CD4-positive, alpha-beta T cell treated with Interferon alpha-2 for 1 hour (primary cell): ENCODE measurements at places on chromosomes 4 and X.

DNA sequence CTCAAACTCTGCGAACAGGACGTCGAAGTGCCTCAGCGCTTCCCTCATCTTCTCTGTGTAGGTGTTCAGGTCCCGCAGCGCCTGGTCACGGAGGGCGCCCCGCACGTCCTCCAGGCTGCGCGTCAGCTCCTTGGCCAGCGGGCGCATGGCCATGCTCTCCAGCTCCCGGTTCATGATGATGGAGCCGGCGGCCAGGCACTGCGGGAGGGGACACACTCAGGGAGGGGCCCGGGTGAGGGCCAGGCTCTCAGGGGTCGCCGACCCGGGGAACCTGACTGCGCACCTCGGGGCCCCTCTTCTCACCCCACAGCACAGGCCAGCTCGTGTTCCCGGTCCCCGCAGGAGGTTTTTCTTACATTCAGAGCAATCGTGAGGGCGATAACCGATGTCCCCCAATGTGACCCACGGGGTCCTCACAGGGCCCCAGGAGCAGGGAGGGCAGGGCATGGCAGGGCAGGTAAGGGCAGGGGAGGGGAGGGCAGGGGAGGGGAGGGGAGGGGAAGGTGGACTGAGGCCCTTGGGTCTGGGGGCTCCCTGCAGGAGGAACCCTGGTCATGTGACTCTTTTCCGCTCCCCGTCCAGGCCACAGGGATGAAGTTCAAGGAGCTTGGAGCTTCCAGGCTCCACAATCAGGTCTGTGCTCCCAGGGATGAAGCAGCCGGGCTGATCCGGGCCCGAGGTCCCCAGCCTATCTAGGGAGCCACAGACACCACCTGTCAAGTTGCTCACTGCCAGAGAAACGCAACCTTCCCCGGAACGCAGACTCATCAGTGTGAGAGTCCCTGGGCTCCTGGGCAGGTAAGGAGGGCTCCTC is 77.8 kb upstream of the MXD4 start:
- DNase-seq = no peak

DNA sequence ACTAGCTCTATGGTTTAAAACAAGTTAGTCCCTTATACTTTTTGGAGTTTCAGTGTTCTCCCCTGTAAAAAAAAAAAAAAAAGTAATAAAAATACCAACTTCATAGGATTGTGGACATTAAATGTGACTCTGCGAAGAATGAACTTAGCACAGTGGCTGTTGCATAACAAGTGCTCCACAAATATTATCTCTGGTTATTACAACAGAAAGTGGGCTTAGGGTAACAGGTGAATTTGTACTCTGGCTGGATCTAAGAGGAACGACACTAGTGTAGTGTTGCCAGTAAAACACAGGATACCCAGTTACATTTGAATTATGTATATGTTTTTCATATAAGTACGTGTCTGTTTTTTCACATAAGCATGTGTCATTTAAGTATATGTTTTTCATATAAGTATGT is 360.3 kb upstream of the CXorf51B start:
- DNase-seq = no peak

- no peak for DNase-seq
Measured at GRCh38 chr4:145251391-145251790, 71.0 kb upstream of the OTUD4 start.

DNA sequence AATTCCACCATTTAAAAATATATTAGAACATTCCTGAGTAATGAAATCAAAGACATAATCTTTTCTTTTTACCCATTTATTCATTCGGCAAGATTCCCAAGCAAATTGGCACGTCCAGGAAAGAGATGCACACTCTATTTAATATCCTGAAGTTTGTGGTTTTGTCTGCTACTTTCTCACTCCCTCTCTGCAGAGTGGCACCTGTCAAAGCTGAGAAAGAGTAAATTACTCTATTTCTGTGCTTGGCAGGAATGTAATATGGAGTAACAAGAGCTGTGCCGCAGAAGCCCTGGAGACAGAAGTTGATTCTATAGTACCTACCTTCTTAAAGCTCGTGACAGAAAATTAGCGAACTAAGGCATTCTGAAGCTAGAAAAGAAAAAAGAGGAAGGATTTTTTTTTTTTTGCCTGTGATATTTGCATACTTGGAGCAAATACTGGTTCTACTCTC is 5.5 kb downstream of the GSTCD start:
- no peak for DNase-seq

DNA sequence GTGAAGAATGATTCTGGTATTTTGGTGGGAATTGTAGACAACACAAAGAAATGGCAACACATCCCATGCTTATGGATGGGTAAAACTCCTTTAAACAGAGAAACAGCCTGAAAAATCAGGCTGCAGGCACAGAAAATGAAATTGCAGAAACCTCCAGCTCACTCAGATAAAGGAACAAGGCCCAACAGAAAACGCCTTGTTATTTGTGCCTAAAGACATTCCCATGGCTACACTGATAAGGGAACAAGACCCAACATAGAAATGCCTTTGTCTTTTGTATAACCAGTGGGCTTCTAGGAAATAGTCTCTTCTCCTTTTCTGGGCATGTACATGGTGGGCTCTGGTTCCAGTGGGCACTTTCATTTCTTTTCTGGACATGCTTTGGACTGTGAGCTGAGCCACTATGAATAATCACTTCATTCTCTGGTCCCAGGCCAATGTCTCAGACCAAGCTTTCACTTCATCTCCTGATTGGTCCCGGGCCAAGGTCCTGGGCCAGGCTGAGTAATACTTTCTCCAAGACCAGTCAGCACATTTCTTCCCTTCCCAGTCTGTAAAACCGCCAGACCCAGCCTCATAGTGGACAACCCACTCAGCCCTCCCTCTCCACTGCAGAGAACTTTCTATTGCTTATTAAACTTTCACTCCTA is 160.5 kb downstream of the TBX22 start:
- DNase-seq = no peak

GRCh38 chrX:31483336-31483735 is 411.5 kb upstream of the FTHL17 start:
- DNase-seq = no peak

- no peak for DNase-seq
Measured at GRCh38 chr4:3107271-3107670, 32.8 kb downstream of the HTT start.

- DNase-seq = no peak
Measured at GRCh38 chr4:67083496-67083895, 461.8 kb downstream of the CENPC start.

DNA sequence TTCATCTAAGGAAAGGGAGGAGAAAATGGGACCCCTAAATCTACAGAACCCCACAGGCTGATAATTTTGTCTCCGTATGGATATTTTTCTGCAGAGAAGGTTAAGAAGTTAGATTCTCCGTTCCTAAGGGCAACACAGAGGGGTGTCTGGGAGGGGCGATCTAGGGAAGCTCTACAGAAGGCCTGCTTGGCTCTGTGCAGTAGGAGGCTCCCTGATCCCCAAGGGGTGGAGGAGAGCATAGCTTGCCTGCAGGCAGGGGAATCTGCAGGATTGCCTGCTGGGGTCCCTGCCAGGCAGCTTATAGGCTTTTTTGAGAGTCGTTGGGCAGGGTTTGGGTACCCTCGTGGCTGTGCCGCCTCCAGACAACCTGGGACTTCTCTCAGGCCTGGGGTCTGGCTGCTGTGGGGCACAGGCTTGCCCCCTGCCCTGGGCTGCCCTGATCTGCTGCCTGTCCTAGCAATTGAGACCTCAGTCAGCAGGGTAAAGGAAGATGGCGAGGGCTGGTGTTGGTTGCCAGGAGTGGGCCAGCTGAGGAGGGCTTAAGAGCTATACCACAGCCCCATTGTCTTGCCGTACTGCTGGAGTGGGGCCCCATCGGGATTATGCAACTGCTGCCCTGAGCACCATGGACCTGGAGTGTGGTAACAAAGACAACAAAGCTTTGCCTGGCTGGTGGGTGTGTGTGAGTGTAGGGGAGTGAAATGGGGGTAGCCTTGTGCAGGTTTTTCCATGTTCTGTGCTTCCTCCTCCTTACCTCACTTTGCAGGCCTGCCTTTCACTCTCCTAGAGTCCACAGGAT is 74.1 kb downstream of the EFNB1 start:
- no peak for DNase-seq

DNA sequence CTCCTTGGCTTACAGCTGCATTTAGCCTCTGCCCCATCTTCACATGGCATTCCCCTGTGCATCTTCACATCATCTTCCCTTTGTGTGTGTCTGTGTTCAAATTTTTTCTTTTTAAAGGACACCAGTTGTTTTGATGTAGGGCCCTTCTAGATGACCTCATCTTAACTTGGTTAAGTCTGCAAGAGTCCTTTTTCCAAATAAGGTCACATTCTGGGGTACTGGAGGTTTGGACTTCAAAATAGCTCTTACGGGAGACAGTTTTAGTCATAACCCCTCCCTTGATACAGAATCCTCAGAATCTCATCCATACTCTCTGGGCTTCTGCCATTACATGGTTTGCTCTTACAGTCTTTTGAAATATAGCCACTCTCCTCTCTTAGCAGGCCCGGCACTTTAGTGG is 231.5 kb upstream of the ATP6AP2 start:
- DNase-seq = no peak

DNA sequence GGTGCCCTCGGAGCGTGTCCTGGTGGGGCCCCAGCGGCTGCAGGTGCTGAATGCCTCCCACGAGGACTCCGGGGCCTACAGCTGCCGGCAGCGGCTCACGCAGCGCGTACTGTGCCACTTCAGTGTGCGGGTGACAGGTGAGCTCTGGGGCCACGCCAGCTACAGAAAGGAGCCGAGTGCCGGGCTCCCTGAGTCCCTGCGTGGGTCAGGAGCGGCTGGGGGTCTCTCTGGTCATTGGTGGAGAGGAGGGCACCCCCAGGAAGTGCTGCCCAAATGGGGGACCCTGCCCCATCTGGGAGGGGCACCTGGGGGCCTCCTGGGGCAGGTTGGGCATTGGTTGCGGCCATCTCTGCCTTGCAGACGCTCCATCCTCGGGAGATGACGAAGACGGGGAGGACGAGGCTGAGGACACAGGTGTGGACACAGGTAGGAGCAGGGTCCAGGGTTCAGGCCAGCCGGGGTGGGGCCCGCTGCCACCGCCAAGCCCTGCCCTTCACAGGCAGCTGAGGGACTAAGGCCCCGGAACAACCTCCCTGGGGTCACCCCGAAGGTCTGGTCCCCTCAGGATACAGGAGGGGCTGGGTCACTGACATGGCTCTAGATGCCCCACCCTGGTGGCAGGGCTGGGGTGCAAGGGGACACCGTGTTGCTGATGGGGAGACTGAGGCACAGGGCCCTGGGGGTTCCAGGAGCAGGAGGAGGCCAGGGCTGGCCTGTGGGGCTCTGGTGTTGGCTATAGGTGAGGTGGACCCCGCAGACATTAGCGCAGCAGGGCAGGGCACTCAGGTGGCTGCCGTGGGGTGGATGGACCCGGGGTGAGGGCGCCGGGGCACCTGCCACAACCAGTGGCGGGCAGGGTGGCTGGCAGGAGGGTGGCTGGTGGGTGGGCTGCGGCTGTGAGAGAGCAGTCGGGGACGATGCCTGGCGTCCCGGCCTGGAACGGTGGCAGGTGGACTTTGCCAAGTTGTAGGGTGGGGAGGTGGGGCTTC is 6.6 kb downstream of the FGFR3 start:
- DNase-seq = no peak

DNA sequence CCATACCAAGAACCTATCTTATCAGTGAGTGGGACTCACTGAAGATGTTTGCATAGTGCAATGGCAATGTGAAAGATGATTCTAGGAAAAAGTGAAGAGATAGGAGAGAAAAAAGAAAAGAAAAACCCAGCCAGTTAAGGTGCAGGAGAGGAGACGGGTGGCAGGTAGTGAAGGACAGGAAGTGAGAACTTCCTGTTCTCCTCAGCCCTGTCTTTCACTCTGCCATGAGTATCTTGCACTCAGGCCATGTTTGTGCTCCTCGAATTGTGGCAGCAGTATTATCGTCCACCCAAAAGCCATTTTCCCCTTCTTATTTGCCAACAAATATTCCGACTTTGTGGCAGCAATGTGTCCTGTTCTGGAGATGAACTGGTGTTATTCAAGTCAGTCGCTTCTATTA is 8.6 kb upstream of the ENPEP start:
- no peak for DNase-seq

- DNase-seq = no peak
Measured at GRCh38 chr4:116724249-116724648, 361.1 kb downstream of the TRAM1L1 start.

DNA sequence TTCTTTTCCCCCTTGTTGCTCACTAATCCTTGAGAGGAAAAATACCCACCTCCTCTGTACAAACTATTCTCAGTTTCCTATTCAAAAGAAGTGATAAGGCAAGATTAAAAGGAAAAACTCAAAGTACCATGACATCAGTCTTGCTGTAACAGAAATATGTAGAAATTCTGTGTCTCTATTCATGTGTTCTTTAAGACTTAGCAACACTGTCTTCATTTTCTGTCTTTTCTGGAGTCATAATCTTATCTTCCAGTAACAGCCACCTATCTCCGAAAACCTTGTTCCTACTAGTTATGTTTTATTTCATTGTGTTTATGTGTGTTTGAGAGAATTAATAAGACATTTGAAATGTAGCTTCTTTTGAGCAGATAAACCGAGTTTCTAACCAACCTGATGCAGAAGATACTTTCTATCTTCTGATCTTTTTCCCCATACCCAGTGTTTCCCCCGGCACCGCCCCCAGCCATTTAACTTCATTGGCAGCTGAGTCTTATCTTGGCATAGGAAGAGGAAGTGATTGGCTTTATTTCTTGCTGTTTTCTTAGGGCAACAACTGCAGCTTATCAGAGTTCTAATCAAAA is 8.0 kb downstream of the FAM241A start:
- no peak for DNase-seq

DNA sequence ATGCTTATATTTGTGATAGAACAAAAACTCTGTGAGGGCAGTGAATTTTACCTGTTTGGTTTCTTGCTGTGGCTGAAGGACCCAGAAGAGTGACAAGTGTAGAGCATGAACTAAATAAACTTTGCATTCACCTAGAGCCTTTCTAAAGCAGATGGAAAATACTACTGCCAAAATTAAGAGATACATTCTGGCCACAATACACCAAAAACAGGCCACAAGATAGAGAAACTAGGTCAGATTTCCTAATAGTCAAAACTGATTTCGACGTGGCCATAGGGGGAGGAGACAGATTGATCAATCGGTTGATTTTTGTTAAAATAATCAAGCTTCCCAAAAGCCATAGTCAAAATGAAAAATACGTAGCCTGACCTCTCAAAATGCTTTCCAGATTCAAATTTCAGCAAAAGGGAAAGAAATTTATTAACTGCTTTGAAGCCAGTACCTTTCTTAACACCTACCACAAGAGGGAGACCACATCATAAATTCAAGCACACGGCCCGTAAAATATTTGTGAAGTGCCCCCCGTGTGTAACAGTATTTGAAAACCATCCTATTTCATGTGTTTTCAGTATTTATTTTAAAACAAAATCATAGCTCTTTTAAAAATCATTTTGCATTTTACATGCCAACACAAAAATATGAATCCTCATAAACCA is 132.4 kb downstream of the CORIN start:
- DNase-seq = no peak
